Right cardiac atrium (tissue), 5 donors: ENCODE measurements at places on chromosomes 6 and 20. TPM values are rescaled to one million over a fixed set of nuclear protein-coding genes. Genes with fewer than 3 reads are reported as not detected.

TMEM181 gene
- polyA plus RNA-seq, result 7.4 TPM

SLC35D3 gene
- 0.05 TPM for polyA plus RNA-seq

FBXO5 gene
- polyA plus RNA-seq, result 1.0 TPM

PRR18 gene
- polyA plus RNA-seq, result 0.02 TPM
